CD4-positive, alpha-beta memory T cell (primary cell): ENCODE measurements at places on chromosomes 11 and 22. TPM values are rescaled to one million over a fixed set of nuclear protein-coding genes. Genes with fewer than 3 reads are reported as not detected.

The AGBL2 gene
- 7.8 TPM for total RNA-seq

The MMP11 gene
- 1.6 TPM for total RNA-seq

The SCGB1D2 gene
- not detected for total RNA-seq

The SHANK2 gene
- not detected for total RNA-seq

The FGF4 gene
- total RNA-seq: not detected

The SLC6A5 gene
- total RNA-seq: not detected

The USH1C gene
- total RNA-seq: not detected

The MRPL49 gene
- 60.6 TPM for total RNA-seq

The IGLL1 gene
- total RNA-seq: not detected

The OR5B3 gene
- total RNA-seq: not detected

The TESMIN gene
- total RNA-seq: 5.7 TPM

The ELF5 gene
- not detected for total RNA-seq

The MMP7 gene
- total RNA-seq: not detected

The HSPB2 gene
- not detected for total RNA-seq

The DGCR8 gene
- 47.6 TPM for total RNA-seq

The CASP1 gene
- 96.8 TPM for total RNA-seq

The NUCB2 gene
- 57.6 TPM for total RNA-seq

The PNPLA5 gene
- total RNA-seq: not detected

The PRPF19 gene
- 97.4 TPM for total RNA-seq

The MUC15 gene
- not detected for total RNA-seq

The PRR33 gene
- total RNA-seq: not detected

The OSBP2 gene
- 1.3 TPM for total RNA-seq

The SLC5A1 gene
- not detected for total RNA-seq

The FAT3 gene
- not detected for total RNA-seq

The B3GAT3 gene
- total RNA-seq: 74.3 TPM

The OR6A2 gene
- not detected for total RNA-seq

The HORMAD2 gene
- not detected for total RNA-seq

The ZNF214 gene
- not detected for total RNA-seq

The MPEG1 gene
- 2.1 TPM for total RNA-seq
